ENCODE measurements at places on chromosomes 5 and 9. TPM values are rescaled to one million over a fixed set of nuclear protein-coding genes. Genes with fewer than 3 reads are reported as not detected.

CTXN3 gene
- total RNA-seq = not detected

FOXD4 gene
- not detected for total RNA-seq

DNA sequence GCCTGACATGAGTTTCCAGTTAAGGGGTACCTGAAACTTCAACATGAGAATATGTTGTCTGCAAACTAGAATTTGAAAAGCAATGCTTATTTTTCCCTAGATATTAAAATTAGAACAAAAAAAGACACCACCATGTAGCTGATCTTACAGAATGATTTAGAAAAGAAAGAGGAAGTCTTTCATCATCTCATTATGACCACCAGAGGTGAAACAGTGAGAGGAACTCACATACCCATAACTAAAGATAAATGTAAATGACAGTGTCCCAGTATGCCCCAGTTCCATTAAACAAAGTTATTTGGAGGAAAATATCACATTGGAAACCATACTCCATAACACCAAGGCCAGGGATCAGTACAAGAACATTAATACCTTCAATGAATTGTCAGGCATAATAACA lies 6.9 kb downstream of the TAF7 start:
- no peak overlapping the region for H3K4me3 ChIP-seq
- peaks cover 10% of the 10 kb centered on the region for H3K4me1 ChIP-seq
- DNase-seq = no peak
- H3K36me3 ChIP-seq = peaks cover 71% of the 10 kb centered on the region

GRCh38 chr9:109478665-109479380 lies 19.3 kb downstream of the PTPN3 start:
- no peak overlapping the region for H3K4me3 ChIP-seq
- no peaks in the 10 kb centered on the region for H3K4me1 ChIP-seq
- no peak overlapping the region for H3K27ac ChIP-seq
- H3K36me3 ChIP-seq = no peaks in the 10 kb centered on the region
- no peak for DNase-seq

- no peaks in the 10 kb centered on the region for H3K4me1 ChIP-seq
- DNase-seq = no peak
- H3K27ac ChIP-seq = no peak overlapping the region
- no peak overlapping the region for H3K4me3 ChIP-seq
- H3K27me3 ChIP-seq = no peaks in the 10 kb centered on the region
These were observed 352.6 kb upstream of the TARS1 start for GRCh38 chr5:33088176-33088575.

- H3K4me3 ChIP-seq = no peak overlapping the region
- H3K27me3 ChIP-seq = no peaks in the 10 kb centered on the region
- DNase-seq = no peak
These were observed 163.8 kb downstream of the TSSK1B start for GRCh38 chr5:113271015-113271414.

GRCh38 chr5:66498791-66499207 lies 97.4 kb upstream of the MAST4 start:
- no peaks in the 10 kb centered on the region for H3K4me1 ChIP-seq
- H3K27me3 ChIP-seq = peaks cover 3% of the 10 kb centered on the region
- no peaks in the 10 kb centered on the region for H3K36me3 ChIP-seq
- peak; percentile 3 for DNase-seq
- no peak overlapping the region for H3K4me3 ChIP-seq
- no peak overlapping the region for H3K27ac ChIP-seq

- DNase-seq = no peak
- no peaks in the 10 kb centered on the region for H3K27me3 ChIP-seq
- H3K4me3 ChIP-seq = no peak overlapping the region
These were observed 19.9 kb downstream of the PAIP1 start for GRCh38 chr5:43536972-43537371.

- DNase-seq = no peak
- H3K4me1 ChIP-seq = no peaks in the 10 kb centered on the region
These were observed 19.9 kb downstream of the SEMA6A start for GRCh38 chr5:116554764-116555163.

AK8 gene
- not detected for total RNA-seq

TAS2R1 gene
- not detected for total RNA-seq

PCDHGA12 gene
- total RNA-seq = not detected

NOXA1 gene
- total RNA-seq = 0.72 TPM

DNA sequence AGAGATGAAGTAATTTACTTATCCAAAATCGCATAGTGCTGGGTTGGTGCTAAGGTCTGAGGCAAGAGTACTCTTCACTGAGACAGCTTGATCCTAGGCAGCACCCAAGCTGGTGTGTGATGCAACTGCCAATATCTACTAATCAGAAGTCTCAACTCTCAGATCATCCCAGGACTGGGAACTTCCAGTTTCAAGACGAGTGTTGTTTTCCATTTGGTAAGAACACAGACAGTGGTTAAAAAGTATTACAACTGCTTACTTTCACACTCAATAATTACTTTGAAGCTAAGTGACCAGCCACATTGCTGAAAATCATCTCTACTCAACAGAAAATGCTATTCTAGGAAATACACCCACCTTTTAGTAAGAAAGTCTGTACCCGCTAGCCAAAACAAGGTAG lies 45.3 kb downstream of the FBXW11 start:
- no peaks in the 10 kb centered on the region for H3K27me3 ChIP-seq
- peak overlapping the region; percentile 86 for H3K27ac ChIP-seq
- H3K36me3 ChIP-seq = peaks cover 30% of the 10 kb centered on the region
- H3K4me1 ChIP-seq = peaks cover 90% of the 10 kb centered on the region

GRCh38 chr9:120755044-120755443 lies 38.2 kb downstream of the FBXW2 start:
- H3K36me3 ChIP-seq = peaks cover 3% of the 10 kb centered on the region
- no peak overlapping the region for H3K4me3 ChIP-seq
- no peak for DNase-seq
- peaks cover 22% of the 10 kb centered on the region for H3K4me1 ChIP-seq
- H3K27ac ChIP-seq = no peak overlapping the region

DRD1 gene
- total RNA-seq = not detected

GRCh38 chr5:53473633-53474032 lies 6.8 kb upstream of the FST start:
- H3K4me1 ChIP-seq = peaks cover 3% of the 10 kb centered on the region
- no peak overlapping the region for H3K27ac ChIP-seq
- H3K36me3 ChIP-seq = no peaks in the 10 kb centered on the region
- H3K4me3 ChIP-seq = no peak overlapping the region
- DNase-seq = no peak

PCDHGA1 gene
- total RNA-seq = not detected

DNA sequence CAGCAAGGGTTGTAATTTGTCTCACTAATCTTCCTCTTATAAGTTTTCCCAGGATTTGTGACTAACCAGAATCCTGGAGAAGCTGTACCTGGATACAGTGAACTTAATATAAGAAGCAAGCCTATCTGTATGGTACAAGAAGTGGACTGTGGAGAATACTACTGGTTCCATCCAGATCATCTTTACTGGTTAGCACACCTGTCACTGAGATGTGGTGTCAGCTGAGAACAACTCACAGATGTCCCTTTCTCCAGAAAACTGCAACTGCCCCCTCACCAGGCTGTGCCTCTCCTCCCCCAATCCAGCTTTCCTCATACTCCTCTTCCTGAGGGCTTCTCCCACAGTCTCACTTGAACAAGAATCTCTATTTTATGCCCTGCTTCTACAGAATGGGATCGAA lies 4.9 kb downstream of the FBXO10 start:
- peaks cover 15% of the 10 kb centered on the region for H3K36me3 ChIP-seq
- peaks cover 4% of the 10 kb centered on the region for H3K4me1 ChIP-seq
- no peak overlapping the region for H3K27ac ChIP-seq

PCDHGA7 gene
- total RNA-seq = not detected

DNA sequence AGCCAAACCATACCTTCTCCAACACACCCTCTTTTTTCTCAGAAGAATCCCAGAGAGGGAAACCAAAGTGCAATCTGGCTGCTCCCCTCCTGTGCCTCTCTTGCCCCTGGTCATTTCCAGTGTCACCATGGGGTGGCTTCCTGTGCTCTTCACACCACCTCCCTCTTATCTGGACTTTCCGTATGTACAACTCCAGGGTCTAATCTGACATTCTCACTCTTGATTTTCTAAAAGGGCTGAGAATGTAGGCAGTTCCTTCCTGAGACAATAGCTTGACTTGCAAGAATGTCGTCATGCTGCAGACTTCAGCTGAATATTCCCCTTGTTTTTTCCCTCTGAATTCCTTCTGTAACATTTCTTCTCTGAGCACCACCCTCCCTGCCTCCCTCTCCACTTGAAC lies 110.2 kb downstream of the FBXL7 start:
- H3K36me3 ChIP-seq = no peaks in the 10 kb centered on the region
- no peak overlapping the region for H3K27ac ChIP-seq
- no peak overlapping the region for H3K4me3 ChIP-seq
- no peak for DNase-seq
- H3K27me3 ChIP-seq = no peaks in the 10 kb centered on the region

DNM1 gene
- 0.36 TPM for total RNA-seq

GRCh38 chr9:125759764-125760129 lies 12.6 kb downstream of the PBX3 start:
- no peak overlapping the region for H3K27ac ChIP-seq
- no peaks in the 10 kb centered on the region for H3K27me3 ChIP-seq
- H3K4me1 ChIP-seq = peaks cover 20% of the 10 kb centered on the region
- peak overlapping the region; percentile 26 for H3K4me3 ChIP-seq
- no peak for DNase-seq
- peaks cover 2% of the 10 kb centered on the region for H3K36me3 ChIP-seq

- H3K4me3 ChIP-seq = no peak overlapping the region
- H3K4me1 ChIP-seq = peaks cover 50% of the 10 kb centered on the region
- no peaks in the 10 kb centered on the region for H3K36me3 ChIP-seq
- no peak for DNase-seq
These were observed 93.7 kb upstream of the IL6ST start for GRCh38 chr5:56088431-56088949.

DNA sequence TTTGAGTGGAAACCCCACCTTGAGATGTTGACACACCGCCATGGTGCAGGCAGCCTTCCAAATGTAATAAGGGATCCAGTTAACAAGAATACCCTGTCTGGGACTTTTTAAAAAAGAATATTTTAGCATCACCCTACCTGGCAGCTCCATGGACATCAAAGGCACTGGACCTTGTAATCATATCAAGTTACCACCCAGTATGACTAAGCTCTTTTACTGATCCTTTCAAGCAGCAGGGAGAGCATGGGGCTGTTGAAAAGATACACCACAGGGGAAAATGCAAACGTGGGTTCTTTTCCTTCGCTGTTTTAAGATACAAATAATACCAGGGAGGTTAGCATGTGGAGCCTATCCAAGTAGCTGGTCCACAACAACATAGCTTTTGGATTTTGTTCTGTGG lies 211.2 kb downstream of the SAXO1 start:
- H3K27ac ChIP-seq = no peak overlapping the region
- no peaks in the 10 kb centered on the region for H3K27me3 ChIP-seq
- no peaks in the 10 kb centered on the region for H3K36me3 ChIP-seq
- no peak overlapping the region for H3K4me3 ChIP-seq
- H3K4me1 ChIP-seq = peaks cover 6% of the 10 kb centered on the region

PPIC gene
- total RNA-seq = not detected

- H3K27ac ChIP-seq = no peak overlapping the region
- H3K4me3 ChIP-seq = no peak overlapping the region
- no peaks in the 10 kb centered on the region for H3K27me3 ChIP-seq
- no peak for DNase-seq
These were observed 7.6 kb downstream of the KIF24 start for GRCh38 chr9:34321451-34321850.

GRCh38 chr9:131395157-131396098 lies 1.5 kb downstream of the PRRC2B start:
- H3K36me3 ChIP-seq = peaks cover 23% of the 10 kb centered on the region
- peaks cover 53% of the 10 kb centered on the region for H3K4me1 ChIP-seq
- peak; percentile 87 for DNase-seq
- H3K27ac ChIP-seq = peak overlapping the region; percentile 95
- peak overlapping the region; percentile 95 for H3K4me3 ChIP-seq

GRCh38 chr5:33692980-33693379 lies 198.8 kb downstream of the ADAMTS12 start:
- no peak overlapping the region for H3K27ac ChIP-seq
- H3K4me1 ChIP-seq = no peaks in the 10 kb centered on the region
- H3K27me3 ChIP-seq = peaks cover 5% of the 10 kb centered on the region
- H3K4me3 ChIP-seq = no peak overlapping the region
- DNase-seq = no peak

GRCh38 chr5:2919310-2920018 lies 168.0 kb upstream of the IRX2 start:
- no peaks in the 10 kb centered on the region for H3K36me3 ChIP-seq
- no peak overlapping the region for H3K27ac ChIP-seq
- H3K27me3 ChIP-seq = no peaks in the 10 kb centered on the region
- H3K4me1 ChIP-seq = no peaks in the 10 kb centered on the region

DNA sequence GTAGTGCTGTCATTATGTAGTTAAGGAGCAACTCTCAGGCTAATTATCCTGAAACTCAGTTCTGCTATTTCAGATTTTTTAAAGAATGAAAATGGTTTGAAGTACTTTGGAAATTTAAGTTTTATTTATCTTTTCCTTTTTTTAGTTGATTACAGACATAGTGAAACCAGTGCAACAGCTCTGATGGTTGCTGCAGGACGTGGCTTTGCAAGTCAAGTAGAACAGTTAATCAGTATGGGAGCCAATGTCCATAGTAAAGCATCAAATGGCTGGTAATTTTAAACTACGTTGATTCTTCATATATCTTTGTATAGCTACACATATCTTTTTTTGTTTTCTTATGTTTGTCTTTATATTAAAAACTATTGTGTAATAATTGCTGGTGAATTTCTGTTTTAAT lies 34.9 kb downstream of the YTHDC2 start:
- H3K27ac ChIP-seq = no peak overlapping the region
- DNase-seq = no peak
- peaks cover 44% of the 10 kb centered on the region for H3K36me3 ChIP-seq
- no peaks in the 10 kb centered on the region for H3K27me3 ChIP-seq

OR1J4 gene
- total RNA-seq = not detected

- H3K4me3 ChIP-seq = no peak overlapping the region
- no peaks in the 10 kb centered on the region for H3K27me3 ChIP-seq
- H3K36me3 ChIP-seq = no peaks in the 10 kb centered on the region
- DNase-seq = no peak
- H3K4me1 ChIP-seq = no peaks in the 10 kb centered on the region
These were observed 121.4 kb upstream of the C6 start for GRCh38 chr5:41334758-41335157.

UAP1L1 gene
- 50.1 TPM for total RNA-seq

GRCh38 chr9:112531666-112532282 lies 45.1 kb downstream of the KIAA1958 start:
- H3K36me3 ChIP-seq = peaks cover 2% of the 10 kb centered on the region
- peaks cover 14% of the 10 kb centered on the region for H3K4me1 ChIP-seq
- H3K27ac ChIP-seq = no peak overlapping the region

DNA sequence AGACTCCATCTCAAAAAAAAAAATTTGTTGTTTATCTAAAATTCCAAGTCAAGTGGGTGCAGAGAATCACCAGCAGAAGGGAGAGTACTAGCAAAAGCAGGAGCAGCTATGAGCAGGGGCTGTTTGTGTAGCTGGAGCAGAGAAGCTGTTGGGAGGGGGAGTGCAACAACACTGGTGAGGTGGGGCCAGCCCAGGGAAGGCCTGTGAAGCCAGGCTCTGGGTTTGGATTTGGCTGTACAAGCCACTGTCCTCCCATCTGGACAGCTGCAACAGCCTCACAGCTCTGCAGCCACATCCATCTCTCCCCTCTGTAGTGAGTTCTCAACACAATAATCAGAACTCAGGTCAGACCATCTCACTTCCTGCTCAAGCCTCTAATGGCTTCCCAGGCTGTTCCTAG lies 59.4 kb downstream of the TMOD1 start:
- no peak overlapping the region for H3K27ac ChIP-seq
- no peak for DNase-seq
- H3K36me3 ChIP-seq = no peaks in the 10 kb centered on the region
- peaks cover 8% of the 10 kb centered on the region for H3K4me1 ChIP-seq
- peaks cover 24% of the 10 kb centered on the region for H3K27me3 ChIP-seq

GRCh38 chr5:154276973-154277331 lies 86.4 kb downstream of the GALNT10 start:
- DNase-seq = no peak
- H3K4me3 ChIP-seq = no peak overlapping the region

GRCh38 chr5:1538741-1539392 lies 15.1 kb upstream of the LPCAT1 start:
- peaks cover 23% of the 10 kb centered on the region for H3K4me1 ChIP-seq
- DNase-seq = no peak

All from activated CD8-positive, alpha-beta T cell treated with anti-CD3 and anti-CD28 coated beads for 36 hours (primary cell).